Aorta (tissue), 5 donors: ENCODE measurements at places on chromosomes 7 and 10.
A peak's percentile ranks its signal among the peaks of the same experiment; 100 is the strongest.

DNA sequence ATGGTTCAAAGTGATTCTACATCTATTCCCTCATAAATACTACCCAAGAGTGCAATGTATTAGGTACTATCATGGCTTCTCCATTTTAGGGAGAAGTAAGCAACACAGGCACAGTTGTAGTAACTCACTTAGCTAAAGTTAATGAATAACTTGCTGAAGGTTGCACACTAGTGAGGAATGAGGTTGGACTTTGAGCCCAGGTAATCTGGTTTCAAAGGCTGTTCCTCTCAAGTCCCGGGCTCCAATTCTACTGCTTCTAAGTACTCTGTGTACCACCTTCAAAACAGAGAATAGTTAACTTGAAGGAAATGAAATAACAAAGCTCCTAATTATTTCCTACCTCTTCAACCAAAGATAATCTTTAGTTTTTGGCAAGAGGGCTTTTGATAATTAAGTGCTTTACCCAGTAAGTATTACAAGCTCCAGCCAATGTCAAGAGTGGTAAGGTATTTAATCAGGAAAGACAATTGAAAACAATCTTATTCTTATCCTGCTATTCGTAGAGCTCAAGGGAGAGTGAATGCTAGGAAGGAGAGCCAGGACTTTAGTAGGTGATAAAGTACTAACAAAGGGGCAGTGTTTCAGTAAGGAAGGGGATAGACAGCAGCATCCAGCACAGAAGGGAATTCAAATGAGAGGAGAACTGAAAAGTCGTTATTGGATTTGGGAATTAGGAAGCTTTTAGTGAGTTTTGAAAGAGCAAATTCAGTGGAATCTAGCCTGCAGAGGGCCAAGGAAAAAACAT lies 158.2 kb upstream of the PTPRZ1 start:
- no peak for DNase-seq
- no peak overlapping the region for H3K4me3 ChIP-seq
- H3K36me3 ChIP-seq = no peaks in the 10 kb centered on the region

- H3K4me3 ChIP-seq = no peak overlapping the region
- DNase-seq = peak; percentile 75
- no peaks in the 10 kb centered on the region for H3K27me3 ChIP-seq
- no peaks in the 10 kb centered on the region for H3K36me3 ChIP-seq
- no peaks in the 10 kb centered on the region for H3K4me1 ChIP-seq
- no peak overlapping the region for H3K27ac ChIP-seq
Observed at GRCh38 chr7:2165610-2166594, 66.8 kb downstream of the MAD1L1 start.

DNA sequence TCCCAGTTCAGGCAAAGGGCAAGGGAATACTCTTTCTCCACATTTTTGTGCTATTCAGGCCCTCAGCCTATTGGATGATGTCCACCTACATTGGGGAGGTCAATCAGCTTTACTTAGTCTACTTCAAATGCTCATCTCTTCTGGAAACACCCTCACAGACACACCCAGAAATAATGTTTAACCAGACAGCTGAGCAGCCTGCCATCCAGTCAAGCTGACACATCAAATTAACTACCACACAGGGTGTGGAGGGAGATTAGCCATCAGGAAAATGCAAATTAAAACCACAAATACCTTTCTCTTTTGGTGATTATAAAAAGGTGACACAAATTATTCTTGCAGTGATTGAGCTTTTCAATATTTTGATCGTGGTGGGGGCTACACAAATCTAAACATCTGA lies 74.7 kb upstream of the FZD8 start:
- H3K27me3 ChIP-seq = no peaks in the 10 kb centered on the region
- no peak overlapping the region for H3K27ac ChIP-seq
- no peak overlapping the region for H3K4me3 ChIP-seq

DNA sequence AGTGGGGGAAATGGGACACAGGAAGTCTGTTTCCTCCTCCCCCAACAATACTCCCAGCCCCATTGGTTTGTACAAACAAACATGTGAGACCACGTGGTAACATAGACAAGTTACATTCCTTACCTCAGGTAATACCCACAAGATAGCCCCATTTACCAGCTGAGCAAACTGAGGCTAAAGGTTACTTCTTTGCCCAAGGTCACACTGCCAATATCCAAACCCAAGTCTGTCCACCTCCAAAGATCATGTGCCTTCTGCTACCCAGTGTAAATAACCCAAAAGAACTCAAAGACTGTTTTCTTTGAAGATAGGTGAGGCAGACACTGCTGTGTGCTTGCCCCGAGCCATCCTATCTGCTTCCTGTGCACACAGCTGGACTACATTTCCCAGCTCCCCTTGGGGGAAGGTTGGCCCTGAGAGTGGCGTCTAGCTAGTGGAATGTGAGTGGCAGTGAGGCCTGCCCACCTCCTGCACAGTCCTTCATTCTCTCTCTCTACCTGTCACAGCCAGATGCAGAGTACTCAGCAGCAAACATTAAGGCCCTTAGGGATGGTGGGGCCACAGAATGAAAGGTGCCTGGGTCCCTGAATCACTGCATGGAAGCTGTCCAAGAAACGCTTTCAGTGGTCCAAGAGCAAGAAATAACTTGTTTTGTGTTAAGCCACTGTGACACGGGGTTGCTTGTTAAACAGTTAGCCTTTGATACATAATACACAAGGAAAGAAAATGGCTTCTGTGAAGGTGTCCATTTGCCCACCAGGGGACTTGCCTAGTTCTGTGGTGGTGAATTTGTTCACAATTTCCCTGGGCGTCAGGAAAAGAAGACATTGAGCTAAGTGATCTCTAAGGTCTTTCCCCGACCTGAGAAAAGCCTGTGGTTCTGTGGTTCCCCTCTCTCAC lies 257.7 kb upstream of the NFE2L3 start:
- peaks cover 3% of the 10 kb centered on the region for H3K27me3 ChIP-seq
- no peak for DNase-seq
- H3K4me1 ChIP-seq = no peaks in the 10 kb centered on the region
- no peak overlapping the region for H3K27ac ChIP-seq
- H3K4me3 ChIP-seq = no peak overlapping the region

GRCh38 chr7:1586126-1586826 lies 16.4 kb upstream of the PSMG3 start:
- no peaks in the 10 kb centered on the region for H3K27me3 ChIP-seq
- no peaks in the 10 kb centered on the region for H3K36me3 ChIP-seq
- H3K4me1 ChIP-seq = no peaks in the 10 kb centered on the region
- no peak for DNase-seq

DNA sequence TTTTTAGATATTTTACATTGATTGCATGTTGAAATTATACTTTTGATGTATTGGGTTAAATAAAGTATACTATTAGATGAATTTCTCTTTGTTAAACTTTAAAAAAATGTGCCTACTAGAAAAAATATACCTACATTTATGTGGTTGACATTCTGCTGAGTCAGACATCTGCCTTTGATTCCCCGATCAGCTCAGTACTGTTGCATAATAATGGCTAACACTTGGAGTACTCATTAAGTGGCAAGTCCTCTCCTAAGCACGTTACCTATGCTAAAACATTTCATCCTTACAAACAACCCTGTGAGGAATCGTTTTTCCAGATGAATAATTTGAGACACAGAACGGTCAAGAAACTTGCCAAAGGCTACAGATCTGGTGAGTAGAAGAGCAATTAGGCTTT lies 14.0 kb upstream of the SEM1 start:
- H3K36me3 ChIP-seq = no peaks in the 10 kb centered on the region
- H3K27me3 ChIP-seq = no peaks in the 10 kb centered on the region
- no peaks in the 10 kb centered on the region for H3K4me1 ChIP-seq
- H3K4me3 ChIP-seq = no peak overlapping the region
- DNase-seq = no peak
- no peak overlapping the region for H3K27ac ChIP-seq

DNA sequence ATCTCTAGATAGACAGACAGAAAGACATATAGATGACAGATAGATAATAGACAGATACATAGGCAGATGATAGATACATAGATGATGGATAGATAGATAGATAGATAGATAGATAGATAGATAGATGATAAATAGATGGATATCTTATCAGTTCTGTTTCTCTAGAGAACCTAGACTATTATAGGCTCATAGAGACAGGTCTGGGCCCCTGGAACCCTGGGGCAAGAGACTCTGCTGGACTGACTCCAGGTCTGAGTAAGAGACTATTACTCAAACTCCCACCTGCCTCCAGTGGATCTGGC lies 58.3 kb downstream of the FRMPD2 start:
- no peak overlapping the region for H3K4me3 ChIP-seq
- peaks cover 1% of the 10 kb centered on the region for H3K27me3 ChIP-seq
- no peak for DNase-seq
- no peak overlapping the region for H3K27ac ChIP-seq

- H3K27me3 ChIP-seq = no peaks in the 10 kb centered on the region
- H3K4me1 ChIP-seq = no peaks in the 10 kb centered on the region
- DNase-seq = no peak
- H3K36me3 ChIP-seq = no peaks in the 10 kb centered on the region
- H3K4me3 ChIP-seq = no peak overlapping the region
Observed at GRCh38 chr10:62153191-62153590, 115.5 kb downstream of the RTKN2 start.

DNA sequence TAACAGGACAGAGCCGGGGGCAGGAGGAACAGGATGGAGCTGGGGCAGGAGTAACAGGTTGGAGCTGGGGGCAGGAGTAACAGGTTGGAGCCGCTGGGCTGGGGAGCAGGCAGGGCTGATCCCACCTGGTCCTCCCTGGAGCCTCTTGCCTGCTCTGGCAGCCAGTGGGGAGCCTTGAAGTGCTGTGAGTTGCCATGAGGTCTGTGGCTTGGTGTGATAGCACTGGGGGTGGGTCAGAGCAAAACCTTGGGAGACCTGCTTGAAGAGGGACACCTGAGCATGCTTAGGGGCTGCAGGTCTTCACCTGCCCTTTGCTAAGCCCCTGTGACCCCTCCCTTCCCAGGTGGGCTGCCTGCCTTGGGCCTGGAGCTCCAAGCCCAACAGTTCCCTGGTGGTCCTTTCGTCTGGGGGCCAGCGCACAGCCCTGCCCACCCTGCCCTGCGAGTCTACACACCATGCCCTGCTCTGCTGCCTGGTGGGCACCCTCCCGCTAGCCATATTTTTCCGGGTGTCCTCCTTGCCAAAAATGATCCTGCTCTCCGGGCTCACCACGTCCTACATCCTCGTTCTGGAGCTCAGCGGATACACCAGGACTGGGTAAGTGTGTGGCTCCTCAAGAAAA lies 111.6 kb downstream of the ADCY1 start:
- no peak for DNase-seq
- H3K36me3 ChIP-seq = no peaks in the 10 kb centered on the region
- no peak overlapping the region for H3K27ac ChIP-seq
- H3K27me3 ChIP-seq = no peaks in the 10 kb centered on the region

DNA sequence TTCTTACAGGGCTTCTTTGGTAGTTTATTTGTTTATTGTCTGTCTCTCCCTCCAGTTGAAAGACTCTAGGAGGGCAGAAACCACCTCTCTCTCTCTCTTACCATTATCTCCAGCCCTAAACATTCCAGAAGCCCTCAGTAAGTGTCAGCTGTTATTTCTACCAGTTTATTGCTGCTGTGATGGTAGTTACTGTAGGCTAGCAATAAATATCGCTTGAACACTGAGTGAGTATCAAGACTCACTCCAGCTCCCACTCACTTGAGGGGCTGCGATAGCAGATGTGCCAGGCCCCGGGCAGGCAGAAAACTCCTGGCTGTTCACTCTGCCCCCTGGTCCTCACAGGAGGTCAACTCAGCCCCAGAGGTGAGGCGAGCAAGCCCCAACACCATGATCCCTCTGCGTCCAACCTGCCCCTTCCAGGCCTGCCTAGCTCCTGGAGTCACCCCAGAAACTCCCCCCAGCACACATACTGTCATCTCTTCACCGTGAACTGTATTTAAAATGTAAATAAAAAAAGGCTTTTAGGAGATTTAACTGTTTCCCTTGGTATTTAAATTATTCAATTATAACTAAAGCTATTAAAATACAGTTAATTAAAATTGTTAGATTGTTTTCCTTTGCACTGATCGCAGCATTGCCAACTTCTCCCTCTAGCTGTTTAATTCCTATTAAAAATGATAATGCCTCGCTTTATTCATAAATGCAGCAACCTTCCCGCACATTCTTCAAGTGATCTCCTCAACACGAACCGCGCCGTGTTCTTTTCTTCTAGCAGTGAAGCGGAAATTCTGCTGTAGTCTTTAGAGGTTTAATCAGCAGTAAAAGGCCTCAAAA lies 321.1 kb upstream of the ZMIZ1 start:
- H3K4me3 ChIP-seq = no peak overlapping the region
- H3K27me3 ChIP-seq = no peaks in the 10 kb centered on the region
- H3K36me3 ChIP-seq = no peaks in the 10 kb centered on the region
- no peak for DNase-seq
- no peak overlapping the region for H3K27ac ChIP-seq

GRCh38 chr10:119323085-119324016 lies 116.0 kb downstream of the GRK5 start:
- no peak for DNase-seq
- no peaks in the 10 kb centered on the region for H3K27me3 ChIP-seq
- H3K27ac ChIP-seq = no peak overlapping the region
- H3K4me1 ChIP-seq = peaks cover 2% of the 10 kb centered on the region
- no peaks in the 10 kb centered on the region for H3K36me3 ChIP-seq

DNA sequence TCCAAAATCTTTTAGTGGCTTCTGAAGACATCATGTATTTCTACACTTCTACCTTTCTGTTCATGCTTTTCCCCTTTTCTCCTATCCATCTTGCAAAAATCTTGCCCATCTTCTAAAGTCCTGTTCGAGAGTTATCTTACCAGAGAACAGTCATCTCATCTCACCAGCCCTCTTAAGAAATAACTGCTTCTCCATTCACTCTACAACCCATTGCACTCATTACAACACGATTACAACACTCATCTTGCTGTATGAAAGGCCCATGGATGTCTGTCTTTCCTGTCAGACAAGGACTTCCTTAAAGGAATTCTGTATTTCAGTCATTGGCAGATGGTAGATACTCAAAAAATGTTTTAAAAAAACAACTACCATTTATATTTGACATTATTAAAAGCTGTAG lies 30.8 kb downstream of the ZNF438 start:
- H3K4me3 ChIP-seq = no peak overlapping the region
- H3K27ac ChIP-seq = no peak overlapping the region
- no peak for DNase-seq
- H3K27me3 ChIP-seq = no peaks in the 10 kb centered on the region

- DNase-seq = no peak
- H3K27ac ChIP-seq = no peak overlapping the region
- H3K36me3 ChIP-seq = no peaks in the 10 kb centered on the region
- H3K4me3 ChIP-seq = no peak overlapping the region
Observed at GRCh38 chr7:104795616-104796398, 218.2 kb upstream of the KMT2E start.

- H3K27me3 ChIP-seq = no peaks in the 10 kb centered on the region
- no peak for DNase-seq
- H3K36me3 ChIP-seq = no peaks in the 10 kb centered on the region
Observed at GRCh38 chr10:17943033-17943745, 8.5 kb upstream of the SLC39A12 start.

GRCh38 chr10:106401967-106402366 lies 762.5 kb downstream of the SORCS1 start:
- H3K27me3 ChIP-seq = no peaks in the 10 kb centered on the region
- no peaks in the 10 kb centered on the region for H3K4me1 ChIP-seq
